ENCODE measurements at places on chromosomes 3 and 15.

GRCh38 chr3:11356269-11356668 lies 84.1 kb downstream of the ATG7 start:
- no peak for DNase-seq

DNA sequence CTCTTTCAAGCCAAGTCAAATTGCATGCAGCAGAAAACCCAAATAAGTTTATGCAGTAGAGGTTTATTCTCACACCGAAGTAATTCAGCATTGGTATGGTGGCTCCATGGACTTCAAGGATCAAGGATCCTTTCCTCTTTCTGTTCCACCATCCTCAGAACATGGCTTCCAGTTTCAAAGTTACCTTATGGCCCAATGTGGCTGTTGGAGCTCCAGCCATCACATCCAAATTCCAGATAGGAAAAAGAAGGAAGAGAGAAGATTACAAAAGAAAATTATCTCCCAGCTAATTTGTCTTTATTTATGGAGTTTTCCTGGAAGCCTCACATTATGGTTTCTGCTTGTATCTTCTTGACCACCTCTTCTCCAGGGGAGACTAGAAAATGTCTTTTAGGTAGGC lies 282.5 kb upstream of the CTDSPL start:
- no peak for DNase-seq

- DNase-seq = no peak
Observed at GRCh38 chr15:70050441-70050840, 47.3 kb downstream of the TLE3 start.

DNA sequence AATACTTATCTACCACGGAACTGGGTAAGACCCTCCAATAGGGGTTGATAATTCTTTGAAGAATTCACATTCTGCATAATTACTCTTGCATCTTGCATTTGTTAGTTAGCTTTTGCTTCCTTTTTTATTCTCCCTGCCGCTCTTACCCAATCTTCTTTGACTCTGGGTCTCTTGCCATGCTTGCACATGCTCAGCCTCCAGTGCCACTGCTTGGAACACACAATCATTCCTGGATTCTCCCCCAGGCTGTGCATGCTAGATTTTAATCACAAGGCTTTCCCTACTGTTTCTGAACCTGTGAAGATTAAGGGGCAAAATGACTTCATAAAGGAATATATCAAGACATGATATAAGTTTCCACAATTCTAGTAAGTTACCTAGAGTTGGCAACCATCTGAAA lies 133.1 kb downstream of the IL1RAP start:
- DNase-seq = no peak

GRCh38 chr3:49662720-49663413 lies 11.3 kb upstream of the APEH start:
- no peak for DNase-seq

- no peak for DNase-seq
Observed at GRCh38 chr3:120025520-120025919, 68.7 kb downstream of the GSK3B start.

- no peak for DNase-seq
Observed at GRCh38 chr3:16665282-16665741, 60.1 kb upstream of the DAZL start.

DNA sequence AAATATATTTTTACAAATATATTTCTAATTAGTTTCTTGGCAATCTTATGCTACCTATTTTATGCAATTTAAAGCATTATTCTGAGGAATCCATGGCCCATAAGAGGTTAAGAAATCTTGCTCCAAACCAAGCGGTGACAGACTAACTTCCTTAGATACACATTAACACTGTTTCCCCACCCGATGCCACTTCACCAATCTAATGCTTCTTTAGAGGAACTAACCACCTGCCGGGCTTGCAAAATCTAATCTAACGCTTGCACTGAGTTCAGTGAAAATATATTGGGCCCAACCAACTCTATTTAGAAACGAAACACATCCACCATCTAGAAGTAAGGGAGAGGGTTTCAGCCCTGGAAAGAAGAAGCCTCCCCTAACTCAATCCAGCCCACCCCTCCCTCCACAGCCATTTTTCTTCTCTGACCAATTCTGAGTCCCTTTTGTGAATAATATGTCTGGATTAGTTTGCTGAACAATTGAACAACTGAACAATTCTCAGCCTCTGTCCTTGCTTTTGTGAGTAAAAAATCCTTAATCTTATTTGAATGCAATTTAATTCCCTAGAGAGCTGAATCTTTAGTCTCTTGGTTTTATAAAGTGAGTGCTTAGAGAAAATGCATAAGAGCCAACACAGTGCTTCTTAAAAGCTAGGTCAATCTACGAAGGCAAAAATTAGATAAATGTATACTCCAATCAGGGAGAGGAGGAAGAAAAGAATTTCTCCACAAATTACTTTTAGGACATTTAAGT lies 150.4 kb upstream of the ADAMTS9 start:
- DNase-seq = no peak

All from DND-41 (cell line).